ENCODE measurements at places on chromosomes 6 and 20.
A peak's percentile ranks its signal among the peaks of the same experiment; 100 is the strongest.

DNA sequence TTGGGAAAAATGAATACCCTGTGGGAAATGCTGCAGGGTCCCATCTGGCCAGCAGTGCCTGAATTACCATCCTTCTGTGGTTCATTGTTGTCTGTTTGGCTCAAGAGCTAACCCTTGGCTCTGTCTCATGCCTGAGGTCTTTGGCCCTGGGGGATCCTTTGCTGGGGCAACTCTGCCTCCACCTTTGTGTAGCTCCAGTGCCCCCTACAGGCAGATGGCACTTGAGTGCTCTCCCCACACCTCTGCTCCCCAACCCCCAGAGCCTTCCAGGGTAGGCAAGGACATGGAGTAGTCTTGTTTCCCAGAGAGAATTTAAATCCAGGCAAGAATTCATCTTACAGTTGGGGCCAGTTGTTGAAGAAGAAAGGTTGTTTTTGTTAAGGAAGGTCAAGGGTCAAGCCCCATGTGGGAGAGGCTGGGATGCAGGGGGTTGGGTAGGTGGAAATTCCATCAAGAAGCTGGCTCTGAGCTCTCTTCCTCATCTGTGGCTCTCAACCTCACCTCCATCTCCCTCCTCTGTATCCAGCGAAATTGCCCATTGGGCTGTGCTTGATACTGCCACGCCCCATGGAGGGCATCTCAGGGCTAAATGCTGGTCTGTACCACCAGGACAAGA is 44.2 kb downstream of the ZNF831 start:
- DNase-seq: peak; percentile 73

DNA sequence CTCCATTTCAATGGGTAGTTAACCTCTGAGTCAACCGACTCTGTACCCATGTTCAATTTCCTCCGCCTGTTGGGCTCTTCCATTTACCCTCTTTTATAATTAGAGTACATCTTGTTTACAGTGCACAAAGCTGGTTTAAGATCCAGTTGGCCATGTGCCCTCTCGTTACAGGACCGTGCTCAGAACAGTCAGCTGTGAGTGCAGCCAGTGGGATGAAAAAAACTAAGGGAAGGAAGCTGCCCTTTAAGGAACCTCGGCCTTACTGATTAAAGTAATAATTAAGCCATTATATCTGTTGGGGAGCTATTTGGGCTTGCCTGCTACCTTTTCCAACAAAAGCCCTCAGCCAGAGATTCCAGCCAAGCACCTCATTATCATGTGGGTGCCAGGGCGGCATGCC is 68.8 kb downstream of the TMEM170B start:
- no peak for DNase-seq

GRCh38 chr6:30322527-30323501 is 3.9 kb upstream of the TRIM39 start:
- DNase-seq: no peak

- no peak for DNase-seq
Measured at GRCh38 chr20:991850-992249, 10.3 kb downstream of the RSPO4 start.

- DNase-seq: no peak
Measured at GRCh38 chr20:5433352-5433751, 116.6 kb upstream of the PROKR2 start.

DNA sequence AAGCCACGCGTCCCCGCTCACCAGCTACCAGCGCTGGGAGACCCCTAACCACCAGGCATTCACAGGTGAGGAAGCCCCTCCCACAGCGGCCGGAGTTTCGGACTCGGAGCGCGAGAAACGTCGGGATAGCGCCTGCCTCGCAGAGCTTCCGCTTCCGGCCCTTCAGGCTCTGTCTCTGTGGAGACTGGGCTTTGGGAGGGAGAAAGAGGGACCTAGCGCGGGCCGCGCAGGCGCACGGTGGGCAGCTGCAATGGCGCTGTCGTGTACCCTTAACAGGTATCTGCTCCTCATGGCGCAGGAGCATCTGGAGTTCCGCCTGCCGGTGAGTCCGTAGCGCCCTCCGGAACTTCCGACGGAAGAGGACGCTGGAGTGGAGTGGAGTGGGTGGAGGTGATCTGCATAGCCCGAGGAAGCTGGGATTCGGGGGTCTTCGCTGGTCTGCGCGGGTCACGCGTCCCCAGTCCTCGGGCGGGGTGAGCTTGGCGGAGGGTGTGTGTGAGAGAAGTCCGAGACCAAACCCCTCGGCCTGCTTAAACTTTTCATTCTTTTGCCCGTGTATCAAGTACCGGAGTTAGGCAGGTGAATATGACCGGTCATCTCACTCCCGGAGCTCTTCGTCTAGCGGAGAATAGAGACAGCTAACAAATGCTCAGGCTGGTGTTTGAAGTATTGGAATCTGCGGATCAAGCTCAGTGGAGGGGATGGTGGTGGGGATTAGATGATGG is at the start of gene TRMT11:
TSS of gene TRMT11 (plus strand) at position 240 of the 725 bp plus-strand sequence. CDS start at position 251, 11 bp downstream.
- DNase-seq: peak; percentile 54

DNA sequence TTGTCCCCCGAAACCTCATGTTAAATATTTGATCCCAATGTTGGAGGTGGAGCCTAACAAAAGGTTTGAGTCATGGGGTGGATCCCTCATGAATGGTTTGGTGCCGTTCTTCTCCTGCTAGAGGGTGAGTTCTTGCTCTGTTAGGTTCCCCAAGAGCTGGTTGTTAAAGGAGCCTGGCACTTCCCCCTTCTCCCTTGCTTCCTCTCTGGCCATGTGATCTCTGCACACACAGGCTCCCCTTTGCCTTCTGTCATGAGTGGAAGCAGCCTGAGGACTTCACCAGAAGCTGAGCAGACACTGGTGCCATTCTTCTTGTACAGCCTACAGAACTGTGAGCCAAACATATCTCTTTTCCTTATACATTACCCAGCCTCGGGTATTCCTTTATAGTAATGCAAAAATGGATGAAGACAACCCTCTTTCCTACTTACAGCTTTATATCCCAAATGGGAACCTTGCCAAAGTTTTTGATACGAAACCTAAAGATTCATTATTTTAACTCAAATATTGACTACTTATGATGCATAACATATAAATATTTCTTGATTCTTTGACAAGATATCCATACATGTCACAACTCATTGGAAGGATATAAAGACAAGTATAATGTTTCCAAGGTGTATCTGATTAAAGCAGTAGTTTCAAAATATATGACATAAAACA is 61.0 kb downstream of the RNF182 start:
- DNase-seq: no peak

DNA sequence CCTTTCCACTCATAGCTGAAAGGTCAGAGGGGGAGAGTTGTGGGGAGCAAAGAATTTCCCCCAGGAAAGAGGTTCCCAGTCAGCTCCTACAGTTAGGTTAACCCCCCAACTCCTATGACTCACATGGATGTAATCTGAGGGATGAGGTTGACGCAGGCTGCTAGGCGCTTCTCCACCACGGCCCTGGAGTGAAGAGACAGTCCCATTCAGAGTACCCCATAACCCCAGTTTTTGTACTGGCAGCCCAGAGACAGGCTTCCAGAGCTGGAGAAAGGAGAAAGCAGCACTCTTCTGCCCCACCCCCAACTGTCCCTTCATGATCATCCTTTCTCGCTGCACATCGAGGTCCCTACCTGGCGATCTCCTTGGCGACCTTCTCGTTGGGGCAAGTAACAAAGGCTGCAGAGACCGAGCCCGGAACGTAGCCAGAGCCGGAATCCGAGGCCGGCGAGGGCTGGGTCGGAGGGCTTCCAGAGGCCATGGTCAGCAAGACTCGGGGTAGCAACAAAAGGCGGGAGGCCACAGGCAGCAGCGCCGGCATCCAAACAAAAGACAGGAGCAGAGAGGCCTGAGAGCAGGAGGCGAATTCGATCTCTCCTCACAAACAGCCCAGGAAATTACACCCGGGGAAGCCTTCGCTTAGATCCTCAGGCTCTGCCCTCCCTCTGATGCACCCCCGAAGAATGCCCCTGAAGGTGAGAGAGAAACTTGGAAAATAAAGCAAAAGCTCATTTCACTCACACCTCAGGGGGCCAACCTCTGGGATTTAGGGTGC is 592 bp downstream of the CUTA start:
- no peak for DNase-seq

DNA sequence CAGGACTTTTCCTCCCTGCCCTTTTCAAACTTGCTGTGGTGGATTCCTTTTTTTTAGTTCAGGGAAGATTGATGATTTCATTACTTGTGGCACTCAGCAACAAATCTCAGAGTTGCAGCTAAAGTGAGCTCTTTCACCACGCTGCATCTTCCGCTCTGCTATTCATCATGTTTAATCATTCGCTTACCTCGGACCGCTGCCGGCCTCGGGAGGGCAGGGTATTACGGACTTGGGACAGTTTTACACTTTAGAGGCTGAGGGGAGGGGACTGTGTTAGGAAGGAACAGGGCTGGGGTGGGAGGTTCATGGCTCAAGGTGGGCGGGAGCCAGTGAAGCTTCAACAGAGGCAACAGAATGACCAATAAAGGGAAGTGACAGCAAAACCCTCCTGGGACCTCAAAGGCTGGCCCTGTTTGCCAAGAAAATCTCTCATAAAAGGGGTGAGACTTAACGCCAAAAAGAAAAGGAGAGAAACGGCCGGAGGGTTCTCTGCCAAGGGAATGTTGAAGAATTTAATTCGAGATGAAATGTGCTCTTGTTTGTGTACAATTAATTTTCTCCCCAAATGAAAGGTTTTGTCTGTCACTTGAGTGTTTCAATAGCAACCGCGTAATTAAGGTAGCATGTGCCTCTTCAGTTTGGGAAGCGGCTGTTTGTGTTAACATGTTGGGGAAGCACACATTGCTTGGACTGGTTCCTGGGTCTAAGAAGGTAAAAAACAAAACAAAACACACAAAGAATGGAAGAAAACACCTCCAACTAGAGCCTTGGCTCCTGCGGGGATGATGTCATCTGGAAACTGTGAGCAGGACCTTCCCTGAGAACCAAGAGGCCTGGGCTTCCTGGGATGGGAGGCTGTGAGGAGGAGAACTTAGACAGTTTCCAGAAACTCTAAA is 72.5 kb upstream of the SULF2 start:
- DNase-seq: no peak

DNA sequence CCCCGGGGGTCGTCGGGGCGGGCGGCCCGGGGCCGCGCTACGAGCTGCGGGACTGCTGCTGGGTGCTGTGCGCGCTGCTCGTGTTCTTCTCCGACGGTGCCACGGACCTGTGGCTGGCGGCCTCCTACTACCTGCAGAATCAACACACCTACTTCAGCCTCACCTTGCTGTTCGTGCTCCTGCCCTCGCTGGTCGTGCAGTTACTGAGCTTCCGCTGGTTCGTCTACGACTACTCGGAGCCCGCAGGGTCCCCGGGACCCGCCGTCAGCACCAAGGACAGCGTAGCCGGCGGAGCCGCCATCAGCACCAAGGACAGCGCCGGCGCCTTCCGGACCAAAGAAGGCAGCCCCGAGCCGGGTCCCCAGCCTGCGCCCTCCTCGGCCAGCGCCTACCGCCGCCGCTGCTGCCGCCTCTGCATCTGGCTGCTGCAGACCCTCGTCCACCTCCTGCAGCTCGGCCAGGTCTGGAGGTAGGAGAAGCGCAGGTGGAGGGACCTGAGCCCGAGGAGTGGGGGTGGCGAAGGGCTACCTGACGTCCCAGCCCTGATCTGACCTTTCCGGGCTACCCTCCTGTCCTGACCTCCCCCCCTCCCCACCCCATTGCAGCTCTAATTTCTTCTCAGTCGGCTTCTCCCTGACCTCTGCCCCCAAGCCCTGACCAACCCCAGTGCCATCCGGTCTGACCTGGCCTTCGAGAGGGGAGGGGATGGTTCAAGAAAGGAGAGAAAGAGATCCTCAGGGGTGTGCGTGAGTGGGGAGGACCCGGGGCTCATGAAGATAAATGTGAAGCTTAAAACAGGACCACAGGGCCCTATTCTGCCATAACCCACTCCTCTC is 558 bp downstream of the XKR7 start:
- peak; percentile 75 for DNase-seq

- no peak for DNase-seq
Measured at GRCh38 chr6:137736911-137737310, 130.1 kb upstream of the TNFAIP3 start.

DNA sequence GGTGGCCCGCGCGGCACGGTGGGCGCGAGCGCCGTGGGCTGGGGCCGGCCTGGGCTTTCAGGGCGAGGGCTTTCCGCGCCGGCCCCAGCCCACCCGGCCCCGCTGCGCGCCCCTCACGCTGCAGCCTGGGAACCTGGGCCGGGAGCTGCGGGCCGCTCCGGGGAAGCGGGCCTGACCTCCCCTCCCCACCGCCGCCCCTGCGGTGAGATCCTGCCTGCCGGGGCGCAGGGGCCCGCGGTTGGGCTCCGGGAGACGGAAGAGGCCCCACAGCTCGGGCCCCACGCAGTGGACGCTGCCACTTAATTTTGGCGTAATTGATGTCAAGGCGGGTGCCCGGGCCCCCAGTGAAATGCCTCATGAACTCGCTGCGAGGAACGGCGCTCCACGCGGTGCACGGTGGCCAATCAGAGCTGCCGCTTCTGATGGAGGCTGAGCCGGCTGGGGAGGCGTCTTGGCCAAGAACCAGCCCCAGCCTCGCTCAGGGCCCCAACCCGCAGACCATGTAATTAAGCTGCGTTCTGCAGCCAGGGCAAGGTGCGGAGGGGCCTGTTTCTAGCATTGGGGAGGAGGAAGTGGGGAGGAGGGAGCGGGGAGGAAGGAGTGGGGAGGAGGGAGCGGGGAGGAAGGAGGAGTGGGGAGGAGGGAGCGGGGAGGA is 96.1 kb upstream of the BHLHE23 start:
- peak; percentile 28 for DNase-seq

DNA sequence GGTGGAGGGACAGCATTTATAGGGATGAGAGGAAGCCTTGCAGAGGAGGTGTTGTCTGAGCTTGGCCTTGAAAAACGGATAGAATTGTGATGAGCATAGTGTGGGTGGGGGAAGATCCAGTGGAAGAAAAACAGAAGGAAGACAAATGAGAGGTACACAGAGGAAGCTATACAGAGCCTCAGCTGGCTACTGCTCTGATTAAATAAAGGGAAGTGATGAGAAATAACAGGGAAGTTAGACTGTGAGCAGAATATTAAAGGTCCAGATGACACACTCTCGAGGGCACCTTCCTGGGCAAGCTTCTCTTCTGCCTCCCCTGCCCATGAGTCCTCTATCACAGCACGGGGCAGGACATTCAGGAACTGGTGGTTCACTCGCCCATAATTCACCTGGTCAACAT is 182.3 kb downstream of the KIF16B start:
- no peak for DNase-seq

- no peak for DNase-seq
Measured at GRCh38 chr20:6740096-6740495, 27.4 kb upstream of the BMP2 start.

DNA sequence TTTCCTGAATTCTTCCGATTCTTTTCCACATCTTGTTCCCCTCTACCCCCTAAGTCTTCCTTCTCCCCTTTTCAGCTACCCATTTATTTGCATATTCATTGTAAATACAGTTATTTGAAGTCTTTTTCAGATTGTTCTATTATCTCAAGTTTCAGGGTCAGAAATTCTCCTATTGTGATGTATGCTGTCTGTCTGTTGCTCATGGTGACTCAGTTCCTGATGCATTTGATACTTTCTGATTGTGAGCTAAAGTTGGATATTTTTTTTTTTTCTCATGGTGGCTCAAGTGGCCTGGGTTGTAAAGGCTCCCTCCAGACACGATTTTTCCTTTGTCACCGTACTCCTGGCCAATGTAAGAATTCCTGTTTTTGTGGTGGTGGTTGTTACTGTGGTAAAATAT is 4.9 kb upstream of the PI16 start:
- no peak for DNase-seq

GRCh38 chr20:913306-913849 is 2.8 kb downstream of the ANGPT4 start:
- DNase-seq: no peak
